ENCODE measurements at places on chromosomes 13 and 19. TPM values are rescaled to one million over a fixed set of nuclear protein-coding genes. Genes with fewer than 3 reads are reported as not detected.

The OLFM4 gene
- not detected for total RNA-seq

The DACT3 gene
- total RNA-seq, result 0.22 TPM

The ZFP28 gene
- 7.5 TPM for total RNA-seq

The PABPC3 gene
- total RNA-seq, result 0.18 TPM

The ZNF415 gene
- total RNA-seq, result 0.69 TPM

The A1BG gene
- 2.3 TPM for total RNA-seq

The CNN1 gene
- not detected for total RNA-seq

The ZNF560 gene
- total RNA-seq, result not detected

The CCNE1 gene
- 11.8 TPM for total RNA-seq

The CEBPG gene
- 24.6 TPM for total RNA-seq

The ZNF547 gene
- 3.2 TPM for total RNA-seq

The SIAH3 gene
- total RNA-seq, result not detected

The FUT6 gene
- total RNA-seq, result not detected

The SYNGR4 gene
- not detected for total RNA-seq

The LILRB3 gene
- total RNA-seq, result not detected

The UGGT2 gene
- total RNA-seq, result 25.1 TPM

The NUFIP1 gene
- 7.4 TPM for total RNA-seq

The FUZ gene
- 14.0 TPM for total RNA-seq

The TIMM50 gene
- 85.7 TPM for total RNA-seq

The PRX gene
- total RNA-seq, result 1.7 TPM

The CEACAM3 gene
- total RNA-seq, result not detected
